ENCODE measurements at places on chromosomes 6 and 20.

GRCh38 chr20:34104059-34104458 lies 8.0 kb downstream of the EIF2S2 start:
- DNase-seq: no peak

DNA sequence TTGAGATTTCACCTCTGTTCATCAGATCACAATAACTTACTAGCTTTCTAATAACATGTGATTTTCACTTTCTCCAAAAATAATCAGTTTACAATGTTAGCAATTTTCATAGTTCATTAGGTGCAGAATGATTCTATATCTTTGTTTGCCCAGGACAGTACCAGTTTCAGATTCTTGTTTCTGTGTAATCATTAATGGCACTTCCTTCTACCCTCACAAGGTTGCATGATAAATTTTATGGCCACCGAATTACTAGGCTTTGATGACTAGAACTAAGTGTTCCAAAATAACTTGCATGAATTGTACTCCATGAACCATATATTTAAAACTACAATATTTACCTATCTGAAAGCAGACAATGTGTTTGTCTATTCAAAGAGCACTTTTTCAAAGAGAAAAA lies 442.3 kb downstream of the EPHA7 start:
- DNase-seq: no peak

- no peak for DNase-seq
These were observed 694.3 kb upstream of the FLRT3 start for GRCh38 chr20:15031546-15032351.

GRCh38 chr20:52751571-52751970 lies 220.6 kb upstream of the TSHZ2 start:
- no peak for DNase-seq

DNA sequence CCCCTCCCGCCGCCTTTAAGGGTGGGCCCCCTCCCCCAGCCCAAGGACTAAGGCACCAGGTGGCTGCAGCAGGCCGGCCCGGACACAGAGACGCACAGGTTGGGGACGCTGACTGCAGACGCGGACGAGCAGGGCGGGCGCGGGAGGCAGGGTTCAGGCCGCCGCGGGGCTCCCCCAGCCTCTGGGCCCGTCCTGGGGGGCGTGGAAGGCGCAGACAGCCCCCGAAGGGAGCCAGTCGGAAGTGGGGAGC lies 9.3 kb downstream of the DUSP15 start:
- DNase-seq: no peak

- DNase-seq: no peak
These were observed 168.8 kb upstream of the RNF217 start for GRCh38 chr6:124793398-124793797.

- DNase-seq: no peak
These were observed 41.3 kb downstream of the NHLRC1 start for GRCh38 chr6:18081025-18081668.

GRCh38 chr20:38260378-38261053 lies at the start of gene KIAA1755:
Gene KIAA1755 (minus strand): TSS chr20:38260735. CDS start chr20:38260500, 235 bp downstream.
- peak; percentile 69 for DNase-seq

DNA sequence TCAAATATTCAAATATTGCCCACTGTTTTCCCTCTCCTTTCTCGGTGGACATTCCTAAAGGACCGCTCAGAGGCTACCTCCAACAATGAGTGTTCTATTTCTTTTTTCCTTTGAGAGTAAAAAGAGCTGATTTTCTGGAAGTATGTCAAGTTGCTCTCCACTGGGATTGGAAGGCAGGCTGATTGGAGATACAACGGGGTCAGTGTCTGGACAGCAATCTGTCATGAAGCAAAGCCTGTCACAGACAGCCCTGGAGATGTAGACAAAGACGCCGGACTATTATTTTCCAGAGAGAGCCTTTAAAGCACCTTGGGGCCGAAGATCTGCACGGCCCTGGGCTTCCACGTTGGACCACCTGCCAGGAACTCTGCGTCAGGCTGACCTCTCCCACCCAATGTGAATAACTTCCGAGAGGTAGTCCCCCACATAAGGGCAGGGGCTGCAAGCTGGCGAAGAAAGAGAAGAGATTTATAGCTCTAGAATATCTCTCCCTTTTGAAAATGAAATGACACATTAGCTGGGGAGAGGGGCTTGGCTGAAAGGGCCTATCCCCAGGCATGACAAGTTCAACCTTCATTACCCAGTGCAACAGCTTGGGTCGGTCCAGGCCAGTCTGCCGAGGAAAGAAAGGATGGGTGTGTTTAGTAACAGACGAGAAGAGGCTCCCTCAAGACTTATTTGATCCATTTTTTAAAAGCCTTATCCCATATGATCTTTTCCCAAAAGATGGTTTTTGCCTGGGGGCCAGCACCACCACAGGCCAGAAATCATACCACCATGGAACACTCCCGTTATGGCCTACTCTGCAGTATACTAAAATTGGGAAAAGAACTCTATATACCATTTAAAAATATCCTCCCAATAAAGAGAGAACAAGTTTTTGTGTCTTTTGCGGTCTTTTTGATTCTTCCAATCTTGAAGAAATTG lies 131.1 kb downstream of the OLIG3 start:
- DNase-seq: no peak

GRCh38 chr6:2085657-2086056 lies 159.7 kb downstream of the GMDS start:
- DNase-seq: no peak

GRCh38 chr6:128519132-128519930 lies 1.1 kb downstream of the PTPRK start:
- peak; percentile 56 for DNase-seq

GRCh38 chr6:159969204-159969912 lies 476 bp downstream of the IGF2R start:
- DNase-seq: peak; percentile 52

- DNase-seq: no peak
These were observed 45.1 kb upstream of the MCM9 start for GRCh38 chr6:118980063-118980462.

DNA sequence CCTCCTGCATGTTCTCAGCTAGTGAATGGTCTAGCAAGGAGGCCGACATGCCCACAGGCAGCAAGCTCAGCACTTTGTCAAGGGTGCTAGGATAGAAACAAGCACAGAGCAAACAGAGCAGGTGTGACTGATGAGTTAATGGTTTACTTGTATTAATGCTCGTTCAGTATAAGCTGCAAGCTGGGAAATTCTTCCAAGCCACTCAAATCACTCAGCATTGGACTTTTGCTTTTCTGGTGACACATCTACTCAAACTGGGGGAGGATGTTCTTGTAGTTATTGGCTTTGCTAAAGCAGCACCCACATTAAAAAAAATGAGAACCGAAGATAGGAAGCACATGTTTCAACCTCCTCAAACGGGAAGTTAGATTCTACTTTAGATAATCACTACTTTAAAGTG lies 43.1 kb upstream of the NEDD9 start:
- no peak for DNase-seq

DNA sequence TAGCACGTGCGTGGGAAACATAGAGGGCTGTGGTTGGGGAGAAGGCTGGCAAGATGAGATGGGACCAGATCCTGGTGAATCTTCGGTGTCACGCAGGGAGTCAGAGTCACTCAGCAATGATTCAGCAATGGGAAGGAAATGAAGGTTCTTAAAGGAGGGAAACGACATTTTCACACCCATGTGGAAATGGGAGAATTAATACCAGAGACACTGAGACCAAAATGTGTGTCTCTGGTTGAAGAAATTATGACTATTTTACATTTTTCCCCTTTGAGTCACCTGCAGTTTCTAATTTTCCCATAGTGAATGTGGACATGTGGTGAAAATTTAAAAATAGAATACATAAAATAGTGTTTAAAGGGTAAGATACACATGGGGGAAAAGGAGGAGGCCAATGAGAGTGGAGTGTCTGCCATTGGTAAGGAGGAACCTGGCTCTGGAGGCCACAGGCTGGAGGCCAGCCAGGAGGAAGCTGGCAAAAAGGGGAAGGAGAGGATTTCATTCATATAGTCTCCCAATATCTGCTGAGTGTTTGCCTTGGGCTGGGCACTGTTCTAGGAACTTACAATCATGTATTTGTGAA lies 17.5 kb downstream of the NRN1 start:
- no peak for DNase-seq

- no peak for DNase-seq
These were observed 121.2 kb downstream of the PXDC1 start for GRCh38 chr6:3630258-3630835.

GRCh38 chr6:167957626-167958025 lies 39.8 kb upstream of the KIF25 start:
- no peak for DNase-seq

DNA sequence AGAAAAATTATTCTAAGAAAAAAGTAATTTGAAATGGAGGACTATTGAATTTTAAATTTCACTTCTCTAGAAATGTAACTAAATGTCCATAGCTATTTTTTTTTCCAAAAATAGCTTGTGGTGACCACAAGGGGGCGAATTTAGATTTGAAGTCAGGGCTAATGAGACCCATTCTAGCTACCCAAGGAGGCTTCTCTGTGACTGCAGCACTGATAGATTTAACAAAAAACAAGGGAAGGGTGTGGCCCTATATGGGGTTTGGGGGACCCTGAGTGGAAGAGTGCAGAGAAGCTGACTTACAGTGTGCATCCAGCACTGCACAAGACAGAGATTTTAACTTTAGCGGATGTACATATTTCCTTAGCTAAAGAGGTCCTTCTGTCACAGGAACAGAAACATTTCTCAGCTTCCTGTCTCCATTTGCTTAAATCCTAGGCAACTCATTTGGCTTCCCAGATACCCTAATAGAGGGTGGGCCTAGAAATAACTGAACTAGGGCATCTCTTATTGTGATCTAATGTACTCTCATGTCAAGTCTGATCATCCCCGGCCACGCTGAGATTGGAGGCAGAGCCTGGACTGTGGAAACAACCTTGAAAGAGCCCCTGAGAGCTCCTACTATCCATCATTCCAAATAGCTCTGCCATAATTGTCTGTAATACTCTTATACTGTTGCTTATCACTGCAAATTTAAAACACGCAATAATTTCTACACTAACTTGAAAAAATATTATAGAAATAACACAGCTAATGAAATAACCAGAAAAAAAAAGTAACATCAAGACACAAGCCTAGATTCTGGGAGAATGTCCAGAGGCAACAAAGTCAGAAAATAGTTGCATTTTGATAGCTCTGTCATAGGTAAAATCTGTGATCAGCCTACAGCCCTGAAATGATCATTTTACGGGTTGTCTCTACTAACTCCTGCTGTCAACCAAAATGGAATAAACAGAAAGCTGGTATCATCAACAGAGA lies 93.6 kb downstream of the SNAP91 start:
- peak; percentile 51 for DNase-seq

GRCh38 chr20:49039854-49040253 lies 6.3 kb upstream of the CSE1L start:
- no peak for DNase-seq

DNA sequence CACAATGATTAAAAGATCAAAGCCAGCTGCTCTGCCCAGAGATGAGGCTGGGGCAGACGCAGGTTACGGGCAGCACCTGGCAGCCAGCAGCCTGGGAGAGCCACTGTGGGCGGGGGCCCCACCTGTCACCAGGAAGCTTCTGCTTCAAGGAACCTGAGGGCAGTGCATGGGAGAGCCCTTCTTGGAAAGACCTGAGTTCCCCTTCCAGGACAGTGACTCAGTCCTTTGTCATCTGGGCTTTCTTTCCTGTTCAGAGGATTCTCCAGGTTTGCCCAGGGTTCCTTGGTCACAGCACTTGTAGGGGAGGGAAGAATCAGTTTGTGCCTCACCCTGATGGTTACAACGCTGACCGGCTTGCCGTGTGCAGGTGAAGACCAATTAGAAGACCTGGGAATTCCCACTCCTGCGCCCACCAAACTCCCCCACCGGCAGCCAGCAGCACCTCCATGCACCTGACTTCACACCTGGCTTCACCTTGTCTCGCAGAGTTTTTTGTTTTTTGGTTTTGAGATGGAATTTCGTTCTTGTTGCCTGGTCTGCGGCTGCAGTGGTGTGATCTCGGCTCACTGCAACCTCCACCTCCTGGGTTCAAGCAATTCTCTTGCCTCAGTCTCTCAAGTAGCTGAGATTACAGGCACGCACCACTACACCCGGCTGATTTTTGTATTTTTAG lies 2.0 kb downstream of the ZBP1 start:
- DNase-seq: no peak

GRCh38 chr20:13800728-13801134 lies 15.9 kb downstream of the NDUFAF5 start:
- no peak for DNase-seq

GRCh38 chr6:130996635-130997034 lies 66.4 kb downstream of the EPB41L2 start:
- DNase-seq: no peak

DNA sequence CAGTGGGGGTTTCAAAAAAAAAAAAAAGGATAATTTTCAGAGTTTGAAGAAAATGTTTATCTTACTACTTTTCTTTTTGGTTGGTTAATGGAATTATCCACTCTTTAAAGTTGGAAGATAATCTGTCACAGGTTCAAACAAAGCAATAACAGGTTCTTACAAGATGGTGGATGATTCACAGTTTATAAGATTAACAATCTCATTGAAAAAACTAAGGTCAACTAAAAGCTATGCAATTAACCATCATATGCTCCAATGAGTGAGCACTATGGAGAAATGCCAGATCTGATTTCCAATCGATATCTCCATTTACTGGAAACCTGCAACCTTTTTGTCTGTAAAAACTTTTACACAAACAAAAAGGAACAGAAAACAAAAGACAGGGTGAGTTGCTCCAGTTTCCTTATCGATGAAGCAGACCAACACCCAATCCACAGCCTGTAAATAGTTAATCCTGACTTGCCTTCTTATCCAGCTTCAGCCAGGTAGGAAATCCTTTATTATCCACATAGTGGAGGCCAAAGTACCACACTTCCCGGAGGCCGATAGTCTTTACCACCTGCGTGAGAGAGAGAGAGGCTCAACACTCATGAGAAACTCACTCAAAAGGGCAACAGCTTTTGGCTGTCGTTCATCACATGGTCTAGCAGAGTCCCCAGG lies 32.4 kb downstream of the EZR start:
- DNase-seq: no peak

- no peak for DNase-seq
These were observed 7.0 kb downstream of the MUC21 start for GRCh38 chr6:30990422-30991086.

- no peak for DNase-seq
These were observed 46.2 kb upstream of the GGTLC1 start for GRCh38 chr20:24034820-24035219.

GRCh38 chr20:23079016-23079351 lies 7.1 kb downstream of the CD93 start:
- peak; percentile 58 for DNase-seq

GRCh38 chr20:56731476-56731875 lies 102.4 kb downstream of the TFAP2C start:
- DNase-seq: no peak

GRCh38 chr6:166866839-166867637 lies 89.3 kb downstream of the RNASET2 start:
- DNase-seq: no peak

DNA sequence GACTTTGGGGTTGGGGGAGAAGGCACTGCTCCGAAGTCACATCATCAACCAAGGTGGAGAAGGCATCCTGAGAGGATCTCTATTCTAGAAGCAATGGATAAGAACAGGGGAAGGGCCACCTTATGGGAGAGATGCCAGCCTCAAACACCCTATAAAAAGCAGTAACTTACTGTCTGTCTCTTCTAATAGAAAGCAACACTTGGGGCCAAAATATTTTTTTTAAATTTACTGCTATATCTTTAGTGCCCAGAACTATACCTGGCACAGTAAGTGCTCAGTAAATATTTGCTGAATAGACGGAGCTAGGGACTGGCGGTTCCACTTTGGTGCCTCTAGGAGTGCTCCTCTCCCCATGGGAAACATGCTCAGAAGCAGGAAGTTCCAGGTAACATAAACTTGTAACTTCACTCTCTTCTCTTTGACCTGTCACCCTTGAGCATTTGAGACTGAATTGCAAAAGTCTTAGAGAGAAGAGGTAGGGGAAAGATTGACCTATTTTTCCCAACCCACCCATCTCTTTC lies 807 bp upstream of the OTOR start:
- DNase-seq: peak; percentile 18

- DNase-seq: no peak
These were observed 87.7 kb upstream of the NOX3 start for GRCh38 chr6:155543166-155543847.
